ENCODE measurements at places on chromosomes 16 and 17. TPM values are rescaled to one million over a fixed set of nuclear protein-coding genes. Genes with fewer than 3 reads are reported as not detected.

The GFAP gene
- total RNA-seq = not detected

The WWP2 gene
- 37.2 TPM for total RNA-seq

The HLF gene
- 0.33 TPM for total RNA-seq

The CES1 gene
- not detected for total RNA-seq

The HES7 gene
- 0.33 TPM for total RNA-seq

The OTOP3 gene
- total RNA-seq = not detected

The KRTAP1-5 gene
- total RNA-seq = not detected

The PDILT gene
- not detected for total RNA-seq

The CRISPLD2 gene
- 0.38 TPM for total RNA-seq

The RASD1 gene
- total RNA-seq = 9.8 TPM

The ASPHD1 gene
- total RNA-seq = 0.33 TPM

The MYL11 gene
- total RNA-seq = not detected

The CRYM gene
- not detected for total RNA-seq
